Stimulated activated CD8-positive, alpha-beta memory T cell treated with anti-CD3 and anti-CD28 coated beads, Interleukin-2, amount 100 ng/mL, for 48 hours (primary cell): ENCODE measurements at places on chromosomes 1 and 21.

DNA sequence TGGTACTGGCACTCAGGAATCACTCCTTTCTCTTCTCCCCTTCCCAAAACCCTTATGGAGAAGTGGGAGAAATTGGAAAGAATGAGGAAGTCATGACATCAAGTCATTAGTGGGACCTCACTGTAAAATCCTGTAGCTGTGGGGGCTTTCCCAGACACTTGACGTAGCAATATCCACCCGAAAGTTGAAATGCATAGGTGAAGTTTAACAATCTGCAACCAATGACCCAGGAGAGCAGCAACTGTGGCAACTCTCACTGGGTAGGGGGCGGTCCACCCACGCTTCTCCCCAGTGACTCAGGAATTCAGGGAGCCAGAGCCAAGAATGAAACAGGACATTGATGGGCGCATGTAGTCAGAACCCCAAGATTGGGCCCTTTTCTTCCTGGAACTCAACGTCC lies 27.0 kb downstream of the ABCA4 start:
- no peak for DNase-seq

DNA sequence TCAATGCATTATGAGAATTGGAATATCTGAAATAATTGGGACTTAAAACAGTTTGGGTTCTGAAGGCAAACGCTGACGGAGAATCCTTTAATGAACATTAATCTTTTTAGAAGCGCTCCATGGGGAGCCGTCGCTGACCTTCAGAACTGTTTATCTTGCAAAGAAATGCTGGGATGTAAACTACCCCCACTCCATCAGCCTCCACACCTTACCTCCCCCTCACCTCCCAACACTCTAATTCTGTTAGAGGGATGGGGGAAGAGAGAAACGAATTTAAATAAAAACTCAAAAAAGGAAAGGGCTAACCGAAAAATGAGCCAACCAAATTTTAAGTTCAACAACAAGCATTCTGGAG lies 44.1 kb upstream of the DNAJC6 start:
- no peak for DNase-seq

DNA sequence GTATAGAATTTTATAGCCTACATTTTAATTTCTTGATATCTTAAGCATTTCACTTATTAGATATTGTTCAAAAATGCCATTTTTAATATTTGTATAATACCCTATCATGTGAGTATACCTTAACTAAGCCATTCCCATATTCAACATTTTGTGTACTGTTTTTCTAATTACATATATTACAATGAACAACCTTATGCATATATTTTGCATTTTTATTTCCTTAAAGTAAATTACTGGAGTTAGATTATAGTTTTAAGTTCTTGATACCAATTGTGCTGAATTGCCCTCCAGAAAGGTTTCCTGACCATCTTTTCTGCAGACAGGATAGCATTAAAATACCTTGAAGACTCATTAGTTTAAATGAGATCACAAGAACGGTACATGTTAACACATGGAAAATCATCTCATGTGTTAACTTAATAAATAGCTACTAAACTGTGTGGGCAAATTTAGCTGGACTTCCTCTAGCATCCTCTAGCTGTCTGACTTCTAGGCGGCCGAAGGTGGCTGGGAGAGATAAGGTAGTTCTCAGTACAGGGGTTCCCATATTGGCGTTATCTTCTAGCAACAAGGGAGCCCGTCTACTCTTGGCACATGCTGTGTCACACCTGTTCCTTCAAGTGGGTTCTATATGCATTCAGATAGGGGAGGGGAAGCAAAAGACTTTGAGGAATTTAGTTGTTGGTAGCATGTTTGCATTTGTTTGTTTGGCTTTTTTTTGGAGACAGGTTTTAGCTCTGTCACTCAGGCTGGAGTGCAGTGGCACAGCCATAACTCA lies 8.9 kb downstream of the DCLRE1B start:
- DNase-seq, result no peak

DNA sequence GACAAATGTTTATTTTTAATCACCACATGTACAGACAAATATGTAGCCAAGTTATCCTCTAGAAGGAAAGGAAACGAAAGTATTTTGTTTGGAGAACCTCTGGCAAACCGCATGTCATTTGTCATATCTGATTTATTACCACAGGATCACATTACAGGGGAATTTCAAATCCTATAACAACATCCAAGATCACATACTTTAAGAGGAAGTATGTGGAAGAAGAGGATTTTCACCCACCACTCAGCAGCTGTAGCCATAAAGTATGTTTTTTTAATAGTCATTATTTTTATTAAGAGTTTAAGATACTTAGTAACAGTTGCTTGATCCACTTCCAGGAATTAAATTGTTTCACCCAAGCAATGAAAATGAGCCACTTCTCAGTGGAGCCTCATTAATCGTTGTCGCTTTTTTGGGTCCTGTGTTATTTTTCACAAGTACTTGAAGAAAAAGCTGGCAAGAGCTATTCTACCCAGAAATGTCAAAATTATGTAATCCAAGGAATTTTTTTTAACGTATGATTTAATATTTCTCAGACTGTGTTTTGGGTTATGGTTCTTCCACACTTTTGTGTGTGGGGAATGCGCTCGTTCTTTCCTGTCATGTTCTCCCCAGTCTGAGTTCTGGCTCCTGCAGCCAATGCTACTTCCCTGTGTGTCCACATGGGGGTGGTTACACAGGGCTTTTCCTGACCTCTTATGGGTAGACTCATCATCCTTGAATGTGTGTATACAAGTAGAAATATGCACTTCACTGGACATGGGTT lies 6.9 kb downstream of the SERTAD4 start:
- no peak for DNase-seq

- no peak for DNase-seq
Observed at GRCh38 chr1:84749427-84749826, 59.2 kb upstream of the SSX2IP start.

DNA sequence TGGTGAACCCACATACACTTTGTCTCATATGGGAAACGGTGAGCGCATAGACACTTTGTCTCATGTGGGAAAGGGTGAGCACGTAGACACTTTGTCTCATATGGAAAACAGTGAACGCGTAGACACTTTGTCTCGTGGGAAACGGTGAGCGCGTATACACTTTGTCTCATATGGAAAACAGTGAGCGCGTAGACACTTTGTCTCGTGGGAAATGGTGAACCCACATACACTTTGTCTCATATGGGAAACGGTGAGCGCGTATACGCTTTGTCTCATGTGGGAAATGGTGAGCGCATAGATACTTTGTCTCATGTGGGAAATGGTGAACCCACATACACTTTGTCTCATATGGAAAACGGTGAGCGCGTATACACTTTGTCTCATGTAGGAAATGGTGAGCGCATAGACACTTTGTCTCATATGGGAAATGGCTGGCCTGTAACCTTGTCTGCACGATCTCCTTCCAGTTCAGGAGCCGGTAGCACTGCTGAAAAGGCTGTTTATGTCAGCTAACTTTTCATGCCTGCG lies 50.7 kb upstream of the TRAPPC10 start:
- no peak for DNase-seq

DNA sequence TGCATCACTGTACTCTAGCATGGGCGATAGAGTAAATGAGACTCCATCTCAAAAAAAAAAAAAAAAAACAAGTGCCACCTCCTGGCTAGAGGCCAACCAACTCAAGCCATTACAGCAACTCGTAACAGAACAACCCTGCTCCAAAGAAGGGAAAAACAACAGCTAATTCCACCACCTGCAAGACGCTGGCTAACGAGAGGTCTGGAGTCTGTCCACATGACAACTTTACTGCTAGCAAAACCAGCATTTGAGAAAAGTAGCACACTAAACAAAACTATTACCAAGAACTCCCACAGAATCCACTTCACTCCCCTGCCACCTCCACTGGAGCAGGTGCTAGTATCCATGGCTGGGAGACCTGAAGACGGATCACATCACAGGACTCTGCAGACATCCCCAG lies 24.1 kb upstream of the EGLN1 start:
- no peak for DNase-seq

DNA sequence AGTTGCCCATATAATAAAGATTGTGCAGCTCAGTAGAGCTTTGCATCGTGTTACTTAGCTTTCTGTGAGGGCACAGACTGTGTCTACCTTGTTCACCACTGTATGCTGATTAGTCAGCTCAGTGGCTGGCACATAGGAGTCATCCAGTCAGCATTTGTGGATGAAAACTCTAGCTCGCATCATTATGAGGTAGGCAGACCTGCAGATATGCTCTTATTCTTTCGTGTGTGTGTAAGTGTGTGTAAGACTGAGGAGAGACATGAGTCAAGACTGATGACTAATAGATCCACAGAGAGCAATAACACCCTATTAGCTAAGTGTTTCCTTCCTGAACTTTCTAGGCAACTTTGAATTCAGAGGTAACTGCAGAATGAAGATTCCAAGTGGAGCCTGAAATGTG lies 17.1 kb downstream of the TTF2 start:
- DNase-seq, result peak; percentile 46

- no peak for DNase-seq
Observed at GRCh38 chr1:68372487-68372886, 77.3 kb downstream of the RPE65 start.

GRCh38 chr1:60281360-60281932 lies 207.9 kb upstream of the C1orf87 start:
- DNase-seq, result no peak

DNA sequence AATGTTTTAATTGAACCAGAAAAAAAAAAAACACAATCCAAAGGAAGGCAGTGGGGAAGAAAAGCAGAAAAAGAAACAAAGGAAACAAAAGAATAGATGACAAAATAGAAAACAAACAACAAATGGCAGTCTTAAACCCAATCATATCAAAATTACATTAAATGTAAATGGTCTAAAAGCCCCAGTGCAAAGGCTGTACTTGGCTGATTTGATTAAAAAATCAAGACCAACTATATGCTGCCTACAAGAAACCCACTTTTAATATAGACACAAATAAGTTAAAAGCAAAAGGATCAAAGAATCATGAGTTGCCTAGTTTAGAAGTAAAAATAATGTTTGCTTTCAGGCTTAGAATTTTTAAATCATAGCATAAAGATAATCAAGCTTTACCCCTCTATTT lies 19.8 kb upstream of the C1orf115 start:
- no peak for DNase-seq

GRCh38 chr1:155199792-155200191 lies 7.9 kb downstream of the THBS3 start:
- DNase-seq, result no peak

GRCh38 chr1:228276174-228276831 lies 68.5 kb downstream of the OBSCN start:
- DNase-seq, result no peak

DNA sequence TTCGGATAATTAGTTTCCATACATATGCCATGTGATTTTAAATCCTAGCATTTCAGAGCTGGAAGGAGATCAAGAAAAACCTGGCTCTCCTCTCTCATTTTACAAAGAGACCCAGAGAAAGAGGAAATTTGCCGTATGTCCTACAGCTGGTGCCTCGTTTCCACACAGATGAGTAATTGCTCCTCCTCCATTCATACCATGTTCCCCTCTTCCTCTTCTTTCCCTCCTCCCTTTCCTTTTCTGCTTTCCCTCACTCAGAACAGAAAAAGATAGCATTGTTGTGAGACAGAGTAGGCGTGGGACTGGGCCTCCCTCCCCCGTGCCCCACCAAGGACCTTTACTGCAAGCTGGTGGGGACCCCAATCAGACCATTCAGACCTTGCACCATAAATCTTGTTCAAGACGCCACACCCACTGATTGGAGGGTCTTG lies 13.7 kb upstream of the SLC44A3 start:
- DNase-seq, result no peak

DNA sequence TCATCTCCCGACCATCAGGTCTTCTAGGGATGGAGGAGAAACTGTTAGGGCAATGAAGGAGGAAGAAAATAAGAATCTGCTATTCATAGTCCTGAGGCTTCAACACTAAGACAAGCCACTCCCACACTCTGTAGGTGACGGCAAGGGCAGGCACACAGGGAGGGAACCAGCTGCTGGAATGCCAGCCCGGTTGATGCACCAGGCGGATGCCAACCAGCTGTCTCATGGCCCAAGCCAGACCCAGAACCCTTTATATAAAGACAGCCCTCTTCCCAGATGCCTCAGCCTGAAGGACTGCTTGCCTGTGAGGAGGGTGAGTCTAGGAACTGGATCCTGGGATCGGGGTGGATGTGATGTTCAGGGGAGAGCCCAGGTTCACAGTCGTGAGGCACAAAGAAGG lies at the start of gene KPRP:
TSS of gene KPRP (plus strand) at position 279 of the 400 bp plus-strand sequence. CDS start 1,564 bp downstream, outside the sequence.
- DNase-seq, result no peak

GRCh38 chr1:39034114-39034654 lies 8.0 kb downstream of the NDUFS5 start:
- DNase-seq, result no peak

GRCh38 chr1:91555074-91555730 lies 54.6 kb downstream of the CDC7 start:
- no peak for DNase-seq

GRCh38 chr1:2228694-2229036 lies 546 bp downstream of the SKI start:
- no peak for DNase-seq

- DNase-seq, result no peak
Observed at GRCh38 chr1:51242546-51242945, 6.5 kb downstream of the RNF11 start.

DNA sequence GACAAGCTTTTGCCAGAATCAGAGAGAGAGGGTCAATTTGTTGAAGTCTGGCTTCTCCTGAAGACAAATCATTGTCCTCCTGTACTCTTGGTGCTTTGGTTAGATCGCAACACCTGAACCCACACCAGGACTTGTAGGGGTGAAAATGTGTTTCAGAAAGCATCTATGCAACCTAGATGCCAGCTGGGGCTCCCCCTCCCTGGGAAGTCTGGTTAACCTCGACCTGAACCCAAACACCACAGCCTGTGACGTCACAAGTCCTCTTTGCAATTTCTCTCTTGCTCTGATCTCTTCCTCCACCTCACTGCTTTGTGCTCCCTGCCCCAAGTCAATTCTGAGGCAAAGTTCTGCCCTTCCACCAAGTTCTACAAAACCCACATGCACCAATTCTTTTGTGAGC lies 42.8 kb upstream of the USP24 start:
- peak; percentile 47 for DNase-seq

- no peak for DNase-seq
Observed at GRCh38 chr1:205954819-205955404, 11.7 kb upstream of the SLC26A9 start.

DNA sequence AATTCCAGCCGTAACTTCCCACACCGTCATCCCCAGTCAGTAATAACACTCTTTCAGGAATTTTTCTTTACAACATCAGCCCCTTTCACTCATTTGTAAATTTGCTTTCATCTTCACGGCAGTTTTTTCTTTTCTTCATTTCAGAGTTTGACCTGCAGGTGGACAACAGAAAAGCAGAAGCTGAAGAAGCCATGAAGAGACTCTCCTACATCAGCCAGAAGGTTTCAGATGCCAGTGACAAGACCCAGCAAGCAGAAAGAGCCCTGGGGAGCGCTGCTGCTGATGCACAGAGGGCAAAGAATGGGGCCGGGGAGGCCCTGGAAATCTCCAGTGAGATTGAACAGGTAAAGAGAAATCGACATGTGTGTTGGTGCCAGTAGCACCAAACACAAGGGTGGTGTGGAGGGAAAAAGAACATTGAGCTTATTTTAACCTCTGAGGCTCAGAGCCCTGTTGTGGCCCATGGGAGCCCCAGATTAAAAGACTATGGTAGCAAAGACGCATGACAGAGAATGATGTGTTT lies 53.2 kb downstream of the LAMC2 start:
- DNase-seq, result no peak

- DNase-seq, result no peak
Observed at GRCh38 chr1:161179698-161180097, 2.4 kb upstream of the B4GALT3 start.
